GM23248 (cell line): ENCODE measurements at places on chromosomes 11 and 22.

DNA sequence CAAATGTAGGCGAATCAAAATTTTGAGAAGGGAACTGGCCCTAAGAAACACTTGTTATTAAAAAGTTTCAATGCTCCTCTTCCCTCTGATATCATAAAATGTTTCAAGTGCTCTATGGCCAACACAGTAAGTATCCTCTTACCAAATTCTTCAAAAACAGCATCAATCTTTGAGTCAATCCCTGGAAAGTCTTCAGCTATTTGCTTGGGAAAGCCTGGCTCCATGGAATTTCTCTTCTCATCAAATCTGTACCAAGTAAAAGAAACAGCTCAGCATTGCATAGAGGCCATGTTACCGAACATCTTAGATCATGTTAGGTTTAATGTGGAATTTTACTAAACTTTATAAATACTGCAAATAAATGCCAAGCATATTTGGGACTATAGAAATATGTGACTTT is 6.3 kb downstream of the MMP3 start:
- peak; percentile 49 for DNase-seq

GRCh38 chr11:34339149-34340064 is 18.4 kb downstream of the ABTB2 start:
- DNase-seq, result peak; percentile 15

GRCh38 chr22:22870577-22871404 is 16.8 kb upstream of the IGLL5 start:
- peak; percentile 9 for DNase-seq

DNA sequence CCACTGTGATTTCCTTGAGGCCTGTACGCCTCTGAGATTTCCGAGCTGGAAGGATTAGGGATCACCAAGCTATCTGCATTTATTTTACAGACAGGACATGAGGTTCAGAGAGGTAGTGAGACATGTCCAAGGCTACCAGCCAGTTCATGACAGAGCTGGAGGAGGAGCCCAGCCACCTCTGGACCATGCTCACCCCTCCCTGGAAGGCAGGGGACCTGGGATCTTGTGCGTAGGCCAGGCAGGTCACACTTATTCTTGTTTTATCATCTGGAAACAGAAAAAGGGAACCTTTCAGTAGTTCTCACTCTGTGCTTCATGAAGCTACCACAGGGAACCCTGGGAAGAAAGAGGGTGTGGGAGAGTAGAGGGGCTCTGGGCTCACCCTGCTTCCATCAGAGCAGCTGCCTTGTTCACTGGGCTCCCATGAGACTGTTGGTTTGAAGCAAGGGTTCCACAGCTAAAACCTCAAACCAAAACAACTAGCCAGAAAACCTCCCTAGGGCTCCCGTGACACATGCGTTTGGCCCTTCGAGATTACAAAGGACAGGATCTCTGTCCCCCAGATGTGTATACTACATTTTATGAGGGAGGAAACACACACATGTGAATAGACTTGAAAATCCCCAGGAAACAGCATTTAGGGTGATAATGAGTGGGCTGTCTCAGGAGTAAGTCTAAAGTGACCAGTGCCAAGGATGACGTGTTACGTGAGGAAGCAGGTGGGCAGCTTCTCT is 106.4 kb downstream of the DSCAML1 start:
- no peak for DNase-seq

- peak; percentile 50 for DNase-seq
Measured at GRCh38 chr11:12871788-12872321, 137.3 kb upstream of the RASSF10 start.
